Neural crest cell (in vitro differentiated cells): ENCODE measurements at places on chromosomes 12 and 14. TPM values are rescaled to one million over a fixed set of nuclear protein-coding genes. Genes with fewer than 3 reads are reported as not detected.

MYO1A gene
- total RNA-seq, result 0.25 and 0.40 TPM in 2 replicates

MANSC4 gene
- total RNA-seq, result not detected in 2 replicates

APOF gene
- total RNA-seq, result not detected in 2 replicates

KLRC3 gene
- total RNA-seq, result not detected in 2 replicates

SMIM10L1 gene
- 16.9 and 17.8 TPM in 2 replicates for total RNA-seq
